ENCODE measurements at places on chromosomes 2 and 18. TPM values are rescaled to one million over a fixed set of nuclear protein-coding genes. Genes with fewer than 3 reads are reported as not detected.

The KCNK3 gene
- not detected for total RNA-seq

The CCBE1 gene
- total RNA-seq, result 3.3 TPM

The TPO gene
- not detected for total RNA-seq

The EFEMP1 gene
- total RNA-seq, result 6,170 TPM

The GYPC gene
- 147 TPM for total RNA-seq

The NEDD4L gene
- total RNA-seq, result 28.1 TPM

The CHN1 gene
- 12.4 TPM for total RNA-seq

The CEBPZ gene
- 32.7 TPM for total RNA-seq

The SALL3 gene
- total RNA-seq, result not detected

The GPR55 gene
- not detected for total RNA-seq

The NAT8 gene
- not detected for total RNA-seq
